ENCODE measurements at places on chromosomes 6 and 20.

DNA sequence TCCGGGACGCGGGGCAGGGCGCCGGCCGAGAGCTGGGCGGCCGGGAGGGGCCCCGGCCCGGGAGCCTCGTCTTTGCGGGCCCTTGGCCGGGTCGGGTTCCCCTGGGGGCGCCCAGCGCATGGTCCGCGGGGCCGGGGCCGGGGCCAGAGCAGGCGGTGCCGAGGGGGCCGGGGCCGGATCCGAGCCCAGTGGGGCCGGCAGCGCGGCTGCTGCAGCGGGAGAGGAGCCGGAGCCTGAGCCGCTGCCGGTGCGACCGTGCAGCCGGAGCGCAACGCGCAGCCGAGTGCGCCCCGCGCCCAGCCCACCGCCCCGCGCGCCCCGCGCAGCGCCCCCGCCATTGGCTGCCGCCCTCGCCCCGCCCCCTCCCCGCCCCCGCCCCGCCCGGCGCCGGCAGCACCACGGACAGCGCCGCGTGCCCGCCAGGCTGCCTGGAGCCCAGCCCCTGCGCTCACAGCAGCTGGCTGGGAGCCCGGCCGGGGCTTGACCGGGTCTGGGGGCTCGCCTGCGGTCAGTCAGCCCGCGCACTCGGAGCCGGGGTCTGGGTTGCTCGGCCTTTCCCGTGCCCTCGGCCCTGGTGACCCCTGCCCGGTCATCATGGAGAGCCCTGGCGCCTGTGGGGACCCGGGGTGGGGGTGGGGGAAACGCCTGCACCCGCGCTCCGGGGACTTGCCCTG, at the start of gene HRH3:
Gene HRH3 (minus strand): TSS at position 287 of the 674 bp plus-strand sequence. CDS start 308 bp downstream, outside the sequence.
- DNase-seq, result no peak

- no peak for DNase-seq
Observed at GRCh38 chr6:157236040-157236725, 87.1 kb downstream of the TMEM242 start.

- DNase-seq, result no peak
Observed at GRCh38 chr6:143515061-143515760, 3.7 kb upstream of the FUCA2 start.

GRCh38 chr6:112178846-112179245, 75.5 kb downstream of the LAMA4 start:
- no peak for DNase-seq

- no peak for DNase-seq
Observed at GRCh38 chr6:3405679-3406078, 51.2 kb downstream of the SLC22A23 start.

DNA sequence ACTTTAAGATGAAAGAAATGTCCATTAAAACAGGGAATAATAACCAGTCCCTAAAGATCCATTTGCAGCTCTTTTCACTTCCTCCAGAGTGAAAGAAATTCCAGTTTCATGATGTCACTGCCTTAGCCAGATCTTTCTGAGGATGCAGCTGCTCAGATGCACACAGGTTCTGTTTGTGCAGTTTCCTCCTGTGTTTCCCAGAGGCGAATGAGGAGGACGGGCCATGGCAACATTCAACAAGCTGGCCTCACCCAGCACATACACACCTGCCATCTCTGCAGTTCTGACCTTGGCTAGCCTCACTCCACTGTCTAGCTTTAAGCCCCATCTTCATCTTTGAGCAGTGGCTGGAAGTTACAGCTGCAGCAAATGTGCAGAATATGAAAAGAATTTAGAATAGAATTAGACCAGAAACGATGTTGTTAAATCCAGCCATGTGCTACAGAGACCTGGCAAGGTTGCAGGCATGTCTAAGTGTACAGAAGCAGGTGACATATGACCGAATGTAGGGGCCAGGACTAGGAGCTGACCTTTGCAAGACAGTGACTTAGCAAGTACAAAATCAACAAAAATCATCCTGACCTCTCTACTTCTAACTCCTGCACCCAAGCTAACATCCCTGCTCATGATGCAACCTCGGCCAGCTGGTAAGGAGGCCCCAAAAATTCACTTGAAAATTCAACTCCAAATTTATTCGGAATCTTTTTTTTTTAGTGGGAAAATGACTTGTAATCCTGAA, 35.0 kb downstream of the FAM50B start:
- DNase-seq, result no peak

GRCh38 chr20:32357869-32358631, at the start of gene ASXL1:
ASXL1 (plus strand) TSS chr20:32358331; CDS start chr20:32358776, 445 bp downstream.
- peak; percentile 89 for DNase-seq

GRCh38 chr20:60728705-60729104, 523.4 kb upstream of the CDH4 start:
- no peak for DNase-seq

- no peak for DNase-seq
Observed at GRCh38 chr6:35136185-35136584, 5.0 kb downstream of the TCP11 start.

DNA sequence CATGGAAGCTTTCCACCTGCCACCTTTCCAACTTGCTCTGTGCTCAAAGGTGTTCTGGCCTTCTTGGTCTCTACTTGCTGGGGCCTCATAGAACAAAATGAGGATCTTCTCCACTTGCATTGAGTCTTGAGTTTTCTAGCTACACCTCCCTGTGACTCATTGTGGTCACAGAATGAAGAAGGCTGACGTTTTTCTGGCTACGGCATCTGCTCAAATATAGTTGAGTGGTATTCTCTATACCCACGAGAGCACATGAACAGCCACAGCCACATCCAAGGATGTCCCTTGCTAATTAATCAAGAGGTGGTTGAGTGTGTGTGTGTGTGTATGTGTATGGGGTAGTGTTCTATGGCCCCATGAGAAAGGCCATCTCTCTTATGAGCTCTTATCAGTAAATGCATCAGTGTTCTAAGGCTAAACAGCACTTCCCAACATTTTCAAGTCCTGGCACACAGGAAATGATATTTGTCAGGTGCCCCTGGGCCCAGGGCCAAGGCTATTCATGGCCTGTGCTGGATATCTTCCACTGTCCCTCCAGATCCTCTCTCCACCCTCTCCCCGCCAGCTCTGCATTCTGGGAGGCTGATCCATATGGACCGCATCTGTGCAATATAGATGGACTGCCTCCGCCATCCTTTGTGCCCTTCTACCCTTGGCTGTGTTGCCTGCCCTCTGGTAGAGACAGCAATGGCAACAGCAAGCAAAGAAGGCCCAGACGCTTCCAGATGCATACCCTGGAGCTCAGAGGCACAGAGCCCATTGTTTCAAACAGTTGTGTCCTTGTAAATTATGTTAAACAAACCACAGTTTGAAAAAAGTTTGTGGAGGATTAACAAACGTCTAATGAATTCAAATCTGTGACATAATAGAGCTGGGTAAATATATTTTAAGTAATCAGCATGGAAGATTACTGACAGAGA, 150.2 kb downstream of the LRFN2 start:
- no peak for DNase-seq

DNA sequence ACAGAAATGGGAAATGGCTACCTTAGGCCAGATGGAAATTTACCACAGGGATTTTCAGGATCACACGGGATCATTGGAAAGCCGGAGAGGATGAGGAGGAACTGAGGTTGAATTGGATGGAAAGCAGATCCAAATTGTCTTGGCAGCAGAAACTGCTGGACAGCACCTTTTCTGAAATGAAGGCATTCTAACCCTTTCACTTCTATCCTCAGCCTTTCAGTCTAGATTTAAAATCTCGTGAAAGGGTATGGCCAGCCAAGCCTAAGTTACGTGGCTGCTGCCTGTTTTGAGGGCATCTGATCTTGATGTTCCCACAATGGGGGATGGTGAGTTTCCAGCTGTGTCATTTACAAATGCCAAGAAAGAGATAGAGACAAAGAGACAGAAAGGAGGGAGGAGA, 358.2 kb downstream of the KIF16B start:
- no peak for DNase-seq

- no peak for DNase-seq
Observed at GRCh38 chr6:150086026-150086425, 17.1 kb upstream of the ULBP3 start.

- DNase-seq, result no peak
Observed at GRCh38 chr20:51425347-51426106, 117.0 kb downstream of the NFATC2 start.

DNA sequence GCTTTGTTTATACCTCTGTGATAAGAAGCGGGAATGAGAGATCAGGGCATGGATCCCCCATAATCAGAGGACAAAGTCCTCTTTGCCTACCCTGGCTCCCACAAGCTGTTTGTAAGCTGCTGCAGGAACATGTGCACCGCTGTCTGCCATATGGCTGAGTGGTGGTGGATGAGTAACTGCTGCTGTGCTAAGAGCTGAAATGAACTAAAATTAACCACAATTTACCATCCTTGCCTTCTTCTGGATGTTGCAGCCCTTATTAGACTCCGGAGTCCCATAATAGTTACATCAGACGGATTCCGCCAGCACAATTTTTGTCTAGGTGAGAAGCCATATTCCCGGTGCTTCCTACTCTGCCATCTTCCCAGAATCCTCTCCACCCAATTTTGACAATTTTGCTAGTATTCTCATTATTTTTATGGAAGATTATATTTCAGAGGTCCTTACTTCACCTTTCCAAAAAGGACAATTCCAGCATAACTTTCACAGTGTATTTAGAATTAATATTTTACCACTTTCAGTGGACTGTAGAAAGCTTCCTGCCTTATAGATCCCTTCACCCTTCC, 6.0 kb upstream of the CMTR1 start:
- DNase-seq, result no peak

DNA sequence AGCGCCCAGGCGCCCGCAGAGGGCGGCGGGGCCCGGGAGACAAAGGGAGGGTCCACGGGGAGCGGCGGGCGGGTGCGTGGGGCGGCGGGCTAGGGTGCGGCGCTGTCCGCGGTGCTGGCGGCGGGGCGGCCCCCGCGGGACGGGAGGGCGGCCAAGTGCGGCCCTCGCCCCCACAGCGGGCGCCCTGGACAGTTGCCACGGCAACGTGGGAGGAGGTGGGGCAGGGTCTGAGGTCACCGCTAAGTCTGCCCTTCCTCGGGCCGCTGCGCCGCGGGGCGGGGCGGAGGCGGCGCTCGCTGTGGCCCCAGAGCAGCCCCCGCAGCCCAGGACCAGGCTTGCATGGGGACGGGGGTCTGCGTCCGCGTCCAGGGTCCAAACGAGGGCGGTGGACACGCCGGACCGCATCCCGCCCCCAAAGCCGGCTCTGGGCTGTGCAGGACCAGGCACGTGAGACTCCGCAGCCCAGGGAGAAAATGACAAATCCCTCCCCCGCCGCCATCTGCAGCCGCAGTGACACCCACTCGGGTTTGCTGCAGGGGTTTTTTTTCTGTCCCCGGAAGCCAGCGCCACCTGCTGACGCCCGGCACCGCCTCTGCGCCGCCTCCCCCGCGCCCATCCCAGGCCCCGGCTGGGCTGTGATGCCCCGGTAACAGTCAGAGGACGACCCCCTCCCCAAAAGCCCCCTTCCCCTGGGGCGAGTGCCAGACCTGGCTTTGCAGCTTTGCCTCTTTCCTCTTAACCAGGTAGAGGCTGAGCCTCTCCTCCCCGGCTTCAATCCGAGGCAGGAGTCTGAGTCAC, 36.8 kb downstream of the YTHDF1 start:
- DNase-seq, result peak; percentile 43

DNA sequence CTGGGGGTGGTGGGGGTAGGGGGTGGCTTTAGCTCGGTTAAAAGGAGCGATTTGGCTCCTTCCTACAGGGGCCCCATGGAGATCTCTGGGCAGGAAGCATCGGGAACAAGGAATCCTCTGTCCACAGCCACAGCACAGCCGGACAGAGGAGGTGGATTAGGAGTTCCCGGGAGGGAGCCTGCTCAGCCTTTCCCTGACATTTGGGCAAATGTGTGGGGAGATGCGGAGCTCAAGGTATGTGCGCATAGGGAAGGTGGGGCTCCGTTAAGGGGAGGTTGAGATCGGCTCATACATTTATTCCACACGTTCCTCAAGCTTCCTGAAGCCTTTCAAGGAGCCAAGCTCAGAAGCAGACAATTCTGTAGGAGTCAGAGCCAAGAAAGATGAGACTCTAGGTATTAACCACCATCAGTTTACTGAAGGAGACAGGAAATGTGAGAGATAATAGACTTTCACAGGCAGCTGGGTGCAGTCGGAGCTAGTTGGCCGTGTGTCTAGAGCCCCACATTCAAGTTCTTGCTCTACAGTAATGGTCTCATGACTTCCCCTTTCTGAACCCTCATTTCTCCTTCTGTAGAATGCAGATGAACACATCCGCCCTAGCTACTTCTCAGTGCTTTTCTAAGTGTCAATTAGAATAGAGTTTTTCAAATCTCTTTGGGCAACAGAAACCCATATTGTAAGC, 40.8 kb upstream of the EPB41L1 start:
- DNase-seq, result no peak

DNA sequence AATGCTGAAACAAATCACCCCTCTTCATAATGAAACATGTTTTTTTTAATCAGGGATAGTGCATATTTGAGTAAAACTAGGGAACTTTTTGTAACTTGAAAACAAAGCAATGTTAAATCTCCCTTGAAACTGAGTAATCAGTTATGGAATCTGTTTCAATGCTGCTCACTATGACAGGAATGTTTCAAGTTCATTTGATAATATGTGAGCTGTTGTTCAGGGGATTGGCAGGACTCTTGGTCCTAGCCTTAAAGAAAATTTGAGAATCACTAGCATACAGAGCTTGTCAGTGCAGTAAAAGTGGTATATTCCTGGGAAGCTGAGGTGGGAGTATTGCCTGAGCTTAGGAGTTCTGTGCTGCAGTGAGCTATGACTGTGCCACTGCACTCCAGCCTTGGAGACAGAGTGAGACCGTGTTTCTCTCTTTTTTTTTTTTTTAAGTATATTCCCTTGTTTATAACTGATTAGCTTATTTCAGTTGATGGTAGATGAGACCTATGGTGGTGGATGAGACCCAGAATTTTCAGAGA, 21.6 kb upstream of the CALHM6 start:
- DNase-seq, result no peak

GRCh38 chr6:56758553-56758952, 115.9 kb upstream of the DST start:
- DNase-seq, result no peak

DNA sequence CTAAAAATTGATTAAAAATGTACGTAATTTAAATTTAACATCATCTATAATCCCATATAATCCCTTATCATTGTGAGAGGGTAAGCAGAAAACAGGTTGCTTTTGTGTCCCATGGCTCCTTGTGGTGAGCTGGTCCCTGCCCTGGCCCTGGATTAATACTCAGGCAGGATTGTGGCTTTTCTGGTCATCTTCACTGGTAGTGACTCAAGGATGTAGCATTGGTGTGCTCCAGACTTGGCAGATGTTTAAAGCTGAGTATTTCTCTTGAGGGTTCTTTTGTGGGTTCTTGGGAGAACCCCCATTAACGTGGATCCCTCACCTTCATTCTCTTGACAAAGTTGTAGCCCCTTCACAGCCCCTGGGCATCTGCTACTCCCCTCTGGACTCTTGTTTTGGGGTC, 39.3 kb downstream of the SNRNP48 start:
- no peak for DNase-seq

Data from T-helper 1 cell (primary cell).